ENCODE measurements at places on chromosomes 3 and 15. TPM values are rescaled to one million over a fixed set of nuclear protein-coding genes. Genes with fewer than 3 reads are reported as not detected.

RHOV gene
- 1.4 TPM for total RNA-seq

FSIP1 gene
- 0.41 TPM for total RNA-seq

CDC25A gene
- total RNA-seq = 14.8 TPM

ALDH1A2 gene
- 2.6 TPM for total RNA-seq

HRG gene
- not detected for total RNA-seq

C2CD4A gene
- 0.18 TPM for total RNA-seq

GPR160 gene
- 14.6 TPM for total RNA-seq

MAP6D1 gene
- total RNA-seq = 0.90 TPM

NAALADL2 gene
- total RNA-seq = 3.5 TPM

DNA sequence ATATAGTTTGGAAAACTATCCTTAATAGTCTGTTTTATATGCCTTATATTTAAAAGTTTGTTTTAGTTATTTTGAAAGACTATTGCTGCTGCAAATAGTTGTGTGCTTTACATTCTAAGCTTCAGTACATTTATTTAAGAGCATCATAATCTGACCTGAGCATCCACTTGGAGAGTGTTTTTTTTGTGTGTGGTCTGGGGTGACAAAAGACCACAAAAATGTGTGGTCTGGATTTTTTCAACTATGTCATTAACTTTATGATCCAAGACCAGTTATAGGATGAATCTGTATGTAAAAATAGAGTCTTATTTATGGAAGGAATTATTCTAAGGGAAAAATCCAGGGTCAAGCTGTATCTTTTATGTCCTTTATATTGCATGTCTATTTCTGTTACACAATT, 77.4 kb downstream of the SLTM start:
- no peak for DNase-seq

GRCh38 chr3:154334973-154335420, 10.7 kb upstream of the DHX36 start:
- DNase-seq = no peak

- DNase-seq = no peak
These were observed 271.8 kb upstream of the TPM1 start for GRCh38 chr15:62770752-62771151.

DNA sequence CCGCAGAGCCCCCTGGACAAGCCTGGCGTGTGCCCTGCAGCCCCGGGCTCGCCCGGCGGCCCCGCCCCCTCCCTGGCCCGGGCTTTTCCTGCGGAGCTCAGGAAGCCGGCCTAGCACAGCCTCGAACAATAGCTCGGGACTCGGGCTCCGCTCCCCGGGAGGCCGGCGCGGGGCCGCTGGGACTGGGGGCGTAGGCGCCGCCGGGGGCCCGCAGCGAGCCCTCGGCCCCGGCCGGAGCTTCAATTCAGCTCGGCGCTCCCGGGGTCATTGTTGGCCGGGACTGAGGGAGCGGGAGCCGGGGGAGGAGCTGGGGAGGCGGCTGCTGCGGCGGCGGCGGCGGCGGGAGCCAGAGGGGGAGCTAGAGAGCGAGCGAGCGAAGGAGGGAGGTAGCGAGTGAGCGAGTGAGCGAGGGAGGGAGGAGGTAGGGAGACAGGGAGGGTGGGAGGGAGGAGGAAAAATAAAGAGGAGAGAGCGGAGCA, 41.0 kb upstream of the ROPN1 start:
- peak; percentile 94 for DNase-seq

DNA sequence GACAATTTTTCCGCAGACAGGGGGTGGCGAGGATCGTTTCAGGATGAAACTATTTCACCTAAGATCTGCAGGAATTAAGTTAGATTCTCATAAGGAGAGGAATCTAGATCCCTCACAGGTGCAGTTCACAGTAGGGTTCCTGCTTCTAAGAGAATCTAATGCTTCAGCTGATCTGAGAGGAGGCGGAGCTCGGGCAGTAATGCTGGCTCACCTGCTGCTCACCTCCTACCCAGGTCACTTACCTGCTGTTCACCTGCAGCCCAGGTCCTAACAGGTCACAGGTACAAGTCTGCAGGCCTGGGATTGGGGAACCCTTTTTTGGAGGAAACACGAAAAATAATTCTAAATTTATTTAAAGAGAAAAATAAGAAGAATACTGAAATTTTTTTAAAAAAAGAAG, 406.8 kb downstream of the MCTP2 start:
- DNase-seq = no peak

DNA sequence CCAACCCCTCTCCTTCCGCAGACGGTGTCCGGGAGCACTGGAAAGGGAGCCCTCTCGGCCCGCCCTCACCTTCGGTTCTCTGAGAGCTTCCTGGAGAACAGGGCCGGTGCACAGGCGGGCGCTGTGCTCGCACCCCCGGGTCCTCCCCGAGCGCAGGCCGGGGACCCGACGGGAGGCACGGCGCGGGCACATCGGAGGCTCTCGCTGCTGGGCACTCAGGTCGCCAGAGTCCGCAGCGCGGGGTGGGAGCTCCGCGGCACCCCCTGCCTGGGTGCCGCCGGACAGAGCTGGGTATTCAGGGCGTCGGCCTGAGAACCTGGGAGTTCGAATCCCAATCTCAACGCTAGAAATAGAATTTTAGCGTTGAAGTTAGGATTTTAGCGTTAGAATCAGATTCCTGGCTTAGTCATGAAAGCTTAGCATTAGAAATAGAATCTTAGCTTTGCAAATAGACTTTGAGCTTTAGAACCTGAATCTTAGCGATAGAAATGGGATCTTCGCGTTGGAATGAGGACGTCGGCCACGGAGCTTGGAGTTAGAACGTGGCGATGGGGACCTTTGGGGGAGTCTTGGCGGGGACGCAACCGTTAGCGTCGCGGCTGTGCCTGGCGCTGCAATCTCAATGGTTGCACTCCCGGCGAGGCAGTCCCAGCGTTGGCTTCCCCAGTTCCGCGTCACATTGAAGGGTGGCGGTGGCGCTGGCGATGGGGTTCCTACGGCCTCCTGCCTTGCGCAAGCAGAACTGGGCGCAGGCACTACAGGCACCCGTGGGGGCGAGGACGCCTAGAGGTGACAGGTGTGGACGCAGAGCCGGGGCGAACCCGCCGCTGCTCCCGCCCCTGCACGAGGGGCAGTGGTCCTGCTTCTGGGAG, 549 bp downstream of the TRH start:
- DNase-seq = no peak

- DNase-seq = no peak
These were observed 144.7 kb upstream of the ANKRD28 start for GRCh38 chr3:15942462-15942861.

DNA sequence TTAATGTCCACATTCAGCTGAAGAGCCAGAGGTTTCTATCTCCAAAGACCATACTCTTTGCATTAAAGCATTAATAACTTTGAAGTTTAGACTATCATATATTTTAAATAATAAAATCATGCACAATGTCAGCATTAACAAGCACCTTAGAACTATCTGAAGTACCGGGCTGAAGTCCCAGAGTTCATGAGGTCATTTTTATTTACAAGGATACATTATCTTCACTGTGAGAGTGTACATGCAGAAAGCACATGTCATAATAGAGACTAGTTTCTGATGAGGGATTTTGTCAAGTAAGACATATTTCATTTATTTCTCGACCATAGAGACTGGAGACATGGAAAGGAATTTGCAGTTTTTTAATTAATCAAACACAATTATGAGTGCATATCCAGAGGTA, 52.4 kb upstream of the SI start:
- DNase-seq = no peak

GRCh38 chr15:87667643-87668042, 588.9 kb downstream of the NTRK3 start:
- DNase-seq = no peak

All from endothelial cell (in vitro differentiated cells).